ENCODE measurements at places on chromosomes 12 and 14.
A peak's percentile ranks its signal among the peaks of the same experiment; 100 is the strongest.

GRCh38 chr12:7844116-7844515, 28.6 kb downstream of the SLC2A14 start:
- no peak for DNase-seq

DNA sequence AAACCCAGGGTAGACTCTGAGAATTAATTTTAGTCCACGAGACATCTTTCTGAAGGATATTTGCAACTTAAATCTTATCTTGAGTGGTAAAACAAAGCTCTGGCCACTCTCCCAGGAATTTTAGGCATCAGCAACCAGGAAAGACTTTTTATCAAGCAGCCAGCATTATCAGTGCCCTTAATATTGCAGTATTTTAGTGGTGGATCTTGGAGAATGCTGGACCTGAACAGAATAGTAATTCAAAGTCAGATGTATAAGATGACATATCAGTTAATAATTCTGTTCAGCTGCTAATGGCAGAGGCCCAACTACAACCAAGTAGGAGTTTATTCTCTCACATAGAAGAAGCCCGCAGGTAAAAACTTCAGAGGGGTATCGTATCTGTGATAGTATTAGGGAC, 59.0 kb upstream of the CRY1 start:
- DNase-seq: no peak

DNA sequence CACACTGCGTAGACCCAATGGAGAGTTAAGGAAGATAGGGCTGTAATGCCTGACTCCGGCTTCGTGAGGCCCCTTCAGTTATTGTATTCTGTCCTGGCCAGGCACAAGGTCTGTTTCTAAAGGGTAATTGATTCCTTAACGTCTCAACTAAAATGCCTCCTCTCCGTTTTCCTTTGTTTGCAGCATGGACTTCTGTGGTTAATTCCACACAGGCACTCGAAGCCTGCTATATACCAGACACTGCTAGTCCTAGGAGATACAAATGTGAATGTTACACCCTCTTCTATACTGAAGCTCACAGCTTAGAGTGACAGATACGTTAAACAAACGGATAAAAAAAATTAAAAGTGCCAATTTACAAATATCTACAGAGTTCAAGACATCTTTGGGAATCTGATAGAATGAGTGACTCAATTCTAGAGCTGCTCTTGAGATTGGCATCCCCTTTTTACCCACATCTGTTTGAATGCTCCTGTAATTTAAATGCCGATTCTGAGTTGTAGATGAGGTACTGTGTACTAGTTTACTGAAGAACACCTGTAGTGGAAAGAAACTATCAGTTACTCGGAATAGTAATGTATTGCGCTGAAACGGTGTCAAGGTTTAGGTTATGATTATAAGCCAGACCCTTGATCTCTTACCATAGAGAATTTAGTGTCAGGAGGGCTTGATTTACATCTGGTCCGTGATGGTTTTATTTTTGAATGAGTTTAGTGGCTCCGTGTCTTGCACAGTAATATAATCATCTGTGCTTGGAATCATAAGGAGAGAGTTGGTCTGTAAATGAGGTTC, 784 bp downstream of the PSMA6 start:
- no peak for DNase-seq

DNA sequence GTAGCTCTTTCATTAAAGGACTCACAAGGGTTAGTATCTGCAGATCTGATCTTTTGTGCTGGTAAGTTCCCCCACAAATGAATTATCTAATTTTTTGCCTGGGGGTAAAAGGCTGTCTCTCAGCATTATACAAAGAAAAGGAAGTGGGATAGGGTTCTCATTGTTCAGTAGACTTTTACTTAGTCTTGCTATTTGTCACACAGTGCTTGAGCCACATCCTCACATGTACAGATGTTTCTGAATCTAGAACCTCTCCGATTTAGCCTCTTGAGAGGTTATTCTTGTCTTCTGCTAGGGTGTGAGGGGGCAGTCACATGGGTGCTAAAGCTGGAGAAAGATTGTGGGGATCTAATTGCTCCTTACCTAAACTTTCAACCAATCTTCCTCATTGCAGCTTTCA, 93.0 kb downstream of the SLC41A2 start:
- no peak for DNase-seq

- no peak for DNase-seq
Measured at GRCh38 chr14:59346796-59347510, 118.2 kb downstream of the GPR135 start.

- DNase-seq: no peak
Measured at GRCh38 chr12:69007101-69007854, 74.3 kb upstream of the CPM start.

GRCh38 chr14:71319666-71320065, 412.4 kb downstream of the PCNX1 start:
- no peak for DNase-seq

DNA sequence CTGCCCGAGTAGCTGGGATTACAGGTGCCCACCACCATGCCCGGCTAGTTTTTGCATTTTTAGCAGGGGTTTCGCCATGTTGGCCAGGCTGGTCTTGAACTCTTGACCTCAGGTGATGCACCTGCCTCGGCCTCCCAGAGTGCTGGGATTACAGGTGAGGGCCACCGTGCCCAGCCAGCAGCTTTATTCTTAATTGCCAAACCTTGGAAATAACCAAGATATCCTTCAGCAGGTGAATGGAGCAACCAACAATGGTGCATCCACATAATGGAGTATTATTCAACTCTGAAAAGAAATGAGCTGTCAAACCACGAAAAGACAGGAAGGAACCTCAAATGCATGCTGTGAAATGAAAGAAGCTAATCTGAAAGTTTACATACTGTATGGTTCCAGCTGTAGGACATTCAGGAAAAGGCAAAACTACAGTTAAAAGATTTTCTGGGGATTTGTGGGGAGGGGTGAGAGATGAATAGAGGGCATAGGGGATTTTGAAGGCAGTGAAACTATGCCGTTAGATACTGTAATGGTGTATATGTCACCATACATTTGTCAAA, 118.8 kb upstream of the CCND2 start:
- DNase-seq: no peak

DNA sequence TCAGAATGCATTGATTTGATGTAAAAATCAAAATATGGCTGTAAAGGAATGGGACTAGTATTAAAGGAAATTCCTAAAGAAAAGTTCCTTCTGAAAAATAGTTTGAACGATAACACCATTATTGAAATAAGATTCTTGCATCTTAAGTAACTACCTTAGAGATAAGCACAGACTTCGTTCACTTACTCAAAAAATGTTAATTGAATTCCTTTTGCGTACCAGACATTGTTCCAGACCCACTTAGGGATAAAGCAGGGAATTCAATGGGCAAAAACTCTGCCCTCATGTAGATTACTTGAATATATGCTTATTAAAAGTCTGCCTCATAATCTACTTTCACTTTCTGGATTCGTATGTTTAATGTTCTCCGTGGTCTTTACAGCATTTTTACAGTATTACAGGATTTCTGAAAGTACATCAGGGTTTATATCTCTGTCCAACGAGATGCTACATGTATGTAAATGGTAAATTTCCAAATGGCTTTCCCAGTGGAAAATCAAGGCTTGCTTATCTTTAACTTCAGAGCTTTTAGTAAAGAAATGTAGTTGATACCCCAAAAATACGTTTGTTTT, 213.7 kb downstream of the GXYLT1 start:
- DNase-seq: no peak

- DNase-seq: no peak
Measured at GRCh38 chr12:42575717-42576116, 13.8 kb downstream of the PRICKLE1 start.

DNA sequence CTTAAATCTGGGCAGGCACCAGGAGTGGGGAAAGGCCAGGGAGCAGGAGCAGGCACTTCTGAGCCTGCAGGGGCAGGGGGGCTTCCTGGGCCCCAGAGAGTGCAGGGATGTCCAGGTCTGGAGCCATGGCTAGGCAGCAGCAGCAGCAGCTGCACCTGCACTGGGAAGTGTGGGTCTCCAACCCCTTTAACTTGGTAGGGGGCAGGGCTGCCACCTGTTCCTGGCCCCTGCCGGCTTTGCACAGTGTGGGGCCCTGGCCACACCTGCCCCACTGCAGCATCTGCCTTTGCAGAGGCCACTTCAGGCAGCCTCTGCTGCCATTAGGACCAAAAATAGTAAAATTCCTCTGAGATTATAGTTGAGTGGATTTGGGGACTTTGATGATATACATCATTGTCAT, 138.5 kb downstream of the SLC16A7 start:
- peak; percentile 18 for DNase-seq

GRCh38 chr12:130791629-130792028, 47.4 kb downstream of the STX2 start:
- no peak for DNase-seq

GRCh38 chr14:59154373-59154772, 34.1 kb upstream of the DAAM1 start:
- DNase-seq: no peak

DNA sequence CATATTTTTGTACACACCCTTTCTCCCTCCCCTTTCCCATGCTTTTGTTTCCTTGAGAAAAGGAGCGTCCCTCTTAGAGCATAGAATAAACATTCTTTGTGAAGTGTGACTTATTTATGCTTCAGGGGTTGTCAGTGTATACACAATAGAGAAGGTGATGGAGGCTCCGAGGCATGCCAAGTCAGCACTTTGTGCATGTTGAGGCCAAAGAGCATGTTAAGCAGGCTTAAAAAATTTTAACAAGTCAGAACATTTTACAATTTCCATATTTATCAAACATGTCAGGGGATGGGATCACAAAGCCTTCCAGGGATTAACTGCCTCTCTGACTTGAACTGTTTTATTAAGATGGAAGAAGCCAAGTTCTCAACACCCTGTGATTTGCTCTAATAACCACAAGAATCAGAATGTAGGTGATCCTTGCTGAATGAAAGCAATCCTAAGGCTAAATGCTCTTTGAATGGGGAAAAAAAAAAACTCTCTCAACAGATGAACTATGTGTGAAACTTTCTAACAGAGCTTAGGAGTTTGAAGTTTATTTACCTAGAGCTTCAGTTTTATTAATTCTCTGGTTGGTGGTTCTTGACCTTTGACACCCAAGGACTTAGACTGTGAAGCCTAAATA, 223.1 kb downstream of the RAD51B start:
- no peak for DNase-seq

GRCh38 chr14:58705066-58705465, 67.3 kb downstream of the DACT1 start:
- no peak for DNase-seq

GRCh38 chr14:23094666-23095195, at the start of gene ACIN1:
ACIN1 (minus strand) TSS chr14:23095136; CDS start chr14:23095112, 24 bp downstream.
- DNase-seq: no peak

- DNase-seq: no peak
Measured at GRCh38 chr12:77724367-77724957, 106.2 kb upstream of the NAV3 start.

DNA sequence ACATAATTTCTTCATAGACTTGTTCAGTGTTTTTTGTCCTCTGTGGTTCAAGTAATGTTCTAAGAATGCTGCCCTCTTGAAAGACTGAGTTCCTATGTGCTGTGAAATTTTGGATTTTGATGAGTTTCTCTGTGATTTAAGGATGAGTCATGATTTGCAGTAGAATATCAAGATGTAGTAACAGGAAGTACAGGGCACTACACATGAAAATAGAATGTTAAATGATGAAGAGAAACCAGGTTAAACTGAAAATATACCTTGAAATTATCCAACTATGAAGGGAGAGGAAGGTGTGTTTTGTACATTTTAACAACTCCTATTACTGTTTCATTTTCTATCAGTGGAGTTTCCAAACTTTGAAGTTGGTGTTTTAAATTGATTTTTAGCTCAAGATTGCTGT, 4.8 kb downstream of the ELK3 start:
- DNase-seq: no peak

DNA sequence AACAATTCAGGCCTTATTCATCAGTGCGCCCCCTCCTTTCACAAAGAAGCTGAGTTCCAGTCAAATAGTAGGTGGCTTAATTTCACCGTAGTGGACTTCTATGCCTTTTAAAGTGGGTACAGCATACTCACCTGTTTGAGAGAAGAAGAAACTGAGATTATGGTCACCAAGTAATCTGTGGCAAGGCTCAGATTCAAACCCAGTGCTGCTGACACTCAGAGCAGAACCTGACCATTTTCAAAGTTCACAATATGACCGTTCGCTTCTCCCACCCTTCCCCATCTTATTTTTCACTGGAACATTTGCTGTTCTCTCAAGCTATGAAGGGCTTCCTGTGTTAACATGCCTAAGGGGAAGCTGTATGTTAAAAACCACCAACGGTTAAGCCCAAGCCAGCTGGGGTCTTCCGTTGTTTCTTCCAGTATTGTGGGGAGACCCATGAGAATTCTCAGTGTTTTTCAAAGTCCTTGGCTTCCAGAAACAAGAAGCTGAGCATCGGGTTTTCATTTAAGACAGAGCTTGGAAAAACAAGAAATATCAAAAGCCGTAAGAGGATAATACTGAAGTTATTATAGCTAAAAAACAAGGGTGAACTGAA, 6.1 kb upstream of the PSMA6 start:
- no peak for DNase-seq

GRCh38 chr12:44875417-44875953, 630 bp downstream of the NELL2 start:
- DNase-seq: peak; percentile 62

GRCh38 chr12:62683776-62684569, 217.3 kb downstream of the MON2 start:
- no peak for DNase-seq

- DNase-seq: peak; percentile 29
Measured at GRCh38 chr12:63882844-63883243, 38.3 kb downstream of the SRGAP1 start.
